Astrocyte (in vitro differentiated cells and primary cell): ENCODE measurements at places on chromosomes 4 and X.
A peak's percentile ranks its signal among the peaks of the same experiment; 100 is the strongest.

DNA sequence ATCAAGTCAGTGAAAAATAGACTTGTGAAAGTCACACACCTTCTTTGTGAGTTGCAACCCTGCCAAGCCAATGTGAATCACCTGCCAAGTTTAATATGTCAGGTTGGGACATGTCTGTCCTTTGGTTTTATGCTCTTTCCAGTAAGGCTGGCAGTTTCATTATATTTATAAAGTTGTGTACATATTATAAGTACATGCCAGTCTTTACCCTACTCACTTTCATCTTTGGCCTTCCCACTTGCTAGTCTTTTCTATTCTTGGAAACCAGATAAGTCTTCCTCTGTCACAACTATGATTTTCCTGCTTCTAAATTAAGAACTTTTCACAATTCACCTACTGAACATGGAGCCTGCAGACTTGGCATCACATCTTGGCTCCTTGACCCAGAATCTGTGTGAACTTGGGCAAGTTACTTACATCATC, 680.7 kb upstream of the BOD1L1 start:
- DNase-seq: no peak

- no peak for DNase-seq
Measured at GRCh38 chrX:19642241-19643109, 127.2 kb upstream of the MAP3K15 start.

GRCh38 chr4:158624889-158625478, 46.7 kb downstream of the C4orf46 start:
- DNase-seq: peak; percentile 41

GRCh38 chrX:10423716-10424115, 196.7 kb downstream of the MID1 start:
- DNase-seq: no peak

GRCh38 chrX:136147976-136148375, 643 bp downstream of the FHL1 start:
- no peak for DNase-seq

GRCh38 chr4:90317785-90318184, 190.6 kb downstream of the CCSER1 start:
- DNase-seq: peak; percentile 92

GRCh38 chr4:78592088-78592783, 40.7 kb downstream of the ANXA3 start:
- no peak for DNase-seq
